ENCODE measurements at places on chromosomes 5 and 9.

- no peak for DNase-seq
Observed at GRCh38 chr5:77031891-77032290, 1.7 kb downstream of the AGGF1 start.

DNA sequence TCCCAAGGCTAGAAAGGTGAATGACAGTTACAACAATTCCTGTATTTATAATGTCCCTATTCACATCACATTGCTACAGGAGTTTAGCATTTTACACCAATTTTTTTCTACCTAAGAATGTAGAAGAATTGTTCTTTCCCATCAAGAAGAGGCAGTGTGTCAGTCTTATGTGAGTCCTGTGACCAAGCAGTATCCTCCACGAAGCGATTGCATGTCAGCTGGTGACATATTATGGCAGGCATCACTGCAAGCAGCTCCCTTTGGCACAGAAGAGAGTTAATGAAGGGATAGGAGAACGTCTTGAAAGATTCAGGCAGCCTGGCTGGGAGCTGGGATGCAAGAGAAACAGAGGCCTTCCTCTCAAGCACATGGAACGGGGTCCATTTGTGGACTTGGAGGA, 199.8 kb downstream of the SMC2 start:
- no peak for DNase-seq

GRCh38 chr5:95411474-95411873, 20.3 kb downstream of the FAM81B start:
- DNase-seq = no peak

DNA sequence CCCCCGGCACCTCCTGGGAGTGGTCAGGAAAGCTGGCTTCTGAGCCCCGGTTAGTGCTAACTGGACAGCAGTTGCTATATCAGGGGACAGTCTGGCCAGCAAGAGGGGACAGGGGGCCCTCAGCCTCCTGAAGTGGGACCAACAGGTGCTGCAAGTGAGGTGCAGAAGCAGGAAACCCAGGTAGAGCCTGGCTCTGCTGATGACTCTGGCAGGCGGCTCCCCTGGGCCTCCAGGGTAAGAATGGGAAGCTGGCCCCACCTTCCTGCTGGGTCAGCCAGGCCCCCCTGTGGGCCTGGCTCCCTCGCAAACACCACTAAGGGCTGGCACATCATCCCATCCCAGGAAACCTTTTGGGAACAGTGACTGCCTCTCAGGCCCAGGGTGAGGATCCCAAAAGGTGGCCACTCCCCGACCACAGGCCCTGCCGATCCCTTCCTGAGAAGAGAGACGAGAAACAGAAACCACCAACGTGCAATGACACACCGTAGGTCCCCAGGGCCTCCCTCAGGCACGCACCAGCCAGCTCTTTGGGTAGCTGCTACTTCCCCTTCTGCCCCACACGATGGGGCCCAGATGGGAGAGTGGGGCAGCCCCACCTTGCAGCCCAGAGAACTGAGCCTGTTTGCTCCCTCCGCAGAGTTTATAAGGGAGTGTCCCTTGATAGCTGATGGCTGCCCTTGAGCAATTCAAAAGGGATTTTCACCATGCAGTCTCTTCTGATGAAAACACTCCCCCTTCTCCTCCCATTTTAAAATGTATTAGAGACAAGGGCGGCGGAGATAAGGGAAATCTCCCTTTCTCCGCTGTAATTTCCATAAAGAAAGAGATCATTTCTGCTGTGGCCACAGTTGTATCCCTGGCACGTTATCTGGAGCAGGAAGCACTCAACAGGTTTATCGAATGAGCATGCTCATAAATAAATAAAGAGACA, 76.8 kb downstream of the STK10 start:
- peak; percentile 87 for DNase-seq

- DNase-seq = no peak
Observed at GRCh38 chr9:110114859-110115201, 93.1 kb downstream of the C9orf152 start.

- no peak for DNase-seq
Observed at GRCh38 chr9:94145640-94146039, 61.4 kb downstream of the PTPDC1 start.

Measured in activated naive CD8-positive, alpha-beta T cell treated with anti-CD3 and anti-CD28 coated beads, Interleukin-2, amount 50 U/mL, for 24 hours (primary cell).